ENCODE measurements at places on chromosomes 6 and 20.

- DNase-seq, result no peak
Measured at GRCh38 chr6:147035886-147036285, 168.3 kb upstream of the STXBP5 start.

DNA sequence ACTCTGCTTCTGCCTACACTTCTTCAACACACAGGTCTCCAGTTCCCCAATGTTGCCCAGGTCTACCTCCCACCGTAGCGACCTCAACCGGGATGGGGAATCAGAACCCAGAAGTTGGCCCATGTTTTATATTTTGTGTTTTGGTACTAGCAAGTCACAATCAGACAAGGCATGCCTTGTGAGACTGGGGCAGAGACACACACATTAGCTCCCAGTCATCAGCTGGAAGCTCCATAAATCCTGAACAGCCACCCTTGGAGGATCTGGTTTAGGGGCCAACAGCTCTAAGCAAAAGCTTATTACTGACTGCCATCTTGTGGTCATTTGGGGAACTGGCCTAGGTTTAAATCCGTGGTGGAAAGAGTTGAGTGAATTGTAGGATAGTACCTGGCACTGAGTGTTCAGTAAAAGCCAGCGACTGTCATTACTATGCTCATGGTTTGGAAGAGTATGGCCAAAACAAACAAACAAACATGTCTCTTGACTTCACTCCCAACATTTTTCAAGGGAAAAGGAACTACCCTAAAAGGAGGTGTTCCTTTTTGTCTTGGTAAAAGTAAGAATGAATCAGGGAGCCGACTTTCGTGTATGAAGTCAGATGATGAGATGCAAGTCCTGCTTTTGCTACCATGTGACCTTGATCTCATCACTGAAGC is 40.5 kb downstream of the PIM1 start:
- DNase-seq, result peak; percentile 83

- DNase-seq, result no peak
Measured at GRCh38 chr20:41480054-41480770, 113.6 kb upstream of the EMILIN3 start.

- no peak for DNase-seq
Measured at GRCh38 chr6:52994839-52995088, 320 bp downstream of the GSTA4 start.

GRCh38 chr6:155078331-155078745 is 83.2 kb downstream of the TIAM2 start:
- no peak for DNase-seq

- peak; percentile 36 for DNase-seq
Measured at GRCh38 chr20:50305636-50306477, 115.2 kb downstream of the CEBPB start.

GRCh38 chr6:168637834-168638233 is 196.8 kb downstream of the SMOC2 start:
- DNase-seq, result no peak

DNA sequence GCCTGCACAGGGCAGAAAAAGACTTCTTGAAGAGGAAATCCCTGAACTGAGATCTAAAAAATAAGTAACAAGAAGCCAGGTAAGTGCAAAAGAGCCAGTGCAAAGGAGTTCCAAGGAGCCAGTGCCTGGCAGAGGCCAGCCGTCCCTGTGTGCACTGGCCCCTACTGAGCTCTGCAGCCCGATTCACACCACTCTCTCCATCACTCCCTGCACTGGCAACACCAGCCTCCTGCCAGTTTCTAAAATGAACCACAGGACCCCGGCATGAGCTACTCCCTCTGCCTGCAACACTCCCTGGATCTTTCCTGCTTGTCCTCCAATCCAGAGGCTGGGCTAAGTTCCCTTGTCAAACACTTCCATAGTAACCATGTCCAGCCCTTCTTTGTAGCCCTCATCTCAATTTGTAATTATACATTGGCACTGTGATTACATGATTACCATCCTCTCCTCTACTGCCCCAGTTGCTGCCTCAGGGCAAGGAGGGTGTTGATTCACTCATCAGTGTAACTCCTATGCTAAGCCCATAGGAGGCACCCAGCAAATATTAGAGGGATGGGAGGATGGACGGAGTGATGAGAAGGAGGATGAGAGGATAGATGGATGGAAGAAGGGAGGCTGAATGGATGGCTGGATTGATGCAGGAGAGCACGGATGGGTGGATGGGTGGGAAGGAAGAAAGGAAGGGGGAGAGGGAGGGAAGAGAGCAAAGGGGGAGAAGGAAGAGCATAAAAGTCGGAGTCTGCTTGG is 49.3 kb downstream of the SIRPA start:
- DNase-seq, result peak; percentile 68

- peak; percentile 76 for DNase-seq
Measured at GRCh38 chr6:111238464-111239119, 151.3 kb downstream of the SLC16A10 start.

- no peak for DNase-seq
Measured at GRCh38 chr20:18323705-18324104, 35.4 kb downstream of the ZNF133 start.

Data from epithelial cell of esophagus (primary cell).